Ammon's horn (tissue), 1 donor: ENCODE measurements at places on chromosomes 5 and 9.

- no peak for DNase-seq
Observed at GRCh38 chr9:76462126-76462525, 3.1 kb downstream of the GCNT1 start.

- no peak for DNase-seq
Observed at GRCh38 chr5:21776466-21776865, 1076.7 kb downstream of the CDH12 start.

DNA sequence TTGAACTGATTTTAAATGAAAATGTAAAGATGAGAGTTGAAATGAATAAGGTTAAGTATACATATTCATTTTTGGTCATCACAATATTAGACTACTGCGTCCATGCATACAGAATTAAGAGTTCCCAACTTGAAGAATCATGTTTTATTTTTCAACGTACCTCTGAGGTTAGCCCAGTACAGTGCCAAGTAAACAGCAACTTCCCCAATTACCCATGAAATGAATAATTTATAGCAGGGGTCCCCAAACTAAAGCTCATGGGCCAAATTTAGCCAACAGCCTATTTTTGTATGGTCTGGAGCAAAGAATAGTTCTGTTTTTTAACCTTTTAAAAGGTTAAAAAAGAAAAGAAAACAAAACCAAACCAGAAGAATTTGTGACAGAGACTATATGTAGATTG, 167.9 kb downstream of the CDC42SE2 start:
- no peak for DNase-seq

DNA sequence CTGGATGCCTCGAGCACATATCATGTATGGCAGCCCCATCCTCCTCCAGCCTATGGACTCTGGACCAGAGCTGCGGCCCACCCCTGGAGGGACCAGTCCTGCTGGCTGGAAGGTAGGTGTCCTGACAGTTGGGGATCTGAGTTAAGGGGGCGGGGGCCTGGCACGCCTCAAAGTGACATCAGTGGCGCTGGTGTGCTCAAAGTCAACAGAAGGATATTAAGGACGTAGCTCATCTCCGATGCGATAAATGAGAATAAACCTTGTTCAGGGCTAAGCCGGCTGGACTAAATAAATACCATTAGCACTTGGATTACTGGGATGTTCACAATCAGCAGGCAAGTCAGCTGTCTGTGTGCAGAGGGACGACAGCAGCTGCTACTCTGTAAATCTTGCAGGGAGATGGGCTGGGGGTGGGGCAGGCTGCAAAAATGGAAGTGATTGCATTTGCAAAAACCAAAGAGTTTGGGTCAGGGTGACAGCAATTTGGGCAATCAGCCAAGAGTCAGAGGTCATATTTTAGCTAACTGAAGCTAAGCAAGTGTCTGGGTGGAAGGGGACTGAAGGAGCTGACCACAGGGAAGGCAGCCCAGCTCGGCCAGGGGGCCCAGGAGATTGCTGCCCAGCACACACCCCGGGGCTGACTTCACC, 80.0 kb upstream of the LRRTM2 start:
- peak; percentile 71 for DNase-seq

- peak; percentile 40 for DNase-seq
Observed at GRCh38 chr5:122170620-122171019, 41.3 kb downstream of the ZNF474 start.

DNA sequence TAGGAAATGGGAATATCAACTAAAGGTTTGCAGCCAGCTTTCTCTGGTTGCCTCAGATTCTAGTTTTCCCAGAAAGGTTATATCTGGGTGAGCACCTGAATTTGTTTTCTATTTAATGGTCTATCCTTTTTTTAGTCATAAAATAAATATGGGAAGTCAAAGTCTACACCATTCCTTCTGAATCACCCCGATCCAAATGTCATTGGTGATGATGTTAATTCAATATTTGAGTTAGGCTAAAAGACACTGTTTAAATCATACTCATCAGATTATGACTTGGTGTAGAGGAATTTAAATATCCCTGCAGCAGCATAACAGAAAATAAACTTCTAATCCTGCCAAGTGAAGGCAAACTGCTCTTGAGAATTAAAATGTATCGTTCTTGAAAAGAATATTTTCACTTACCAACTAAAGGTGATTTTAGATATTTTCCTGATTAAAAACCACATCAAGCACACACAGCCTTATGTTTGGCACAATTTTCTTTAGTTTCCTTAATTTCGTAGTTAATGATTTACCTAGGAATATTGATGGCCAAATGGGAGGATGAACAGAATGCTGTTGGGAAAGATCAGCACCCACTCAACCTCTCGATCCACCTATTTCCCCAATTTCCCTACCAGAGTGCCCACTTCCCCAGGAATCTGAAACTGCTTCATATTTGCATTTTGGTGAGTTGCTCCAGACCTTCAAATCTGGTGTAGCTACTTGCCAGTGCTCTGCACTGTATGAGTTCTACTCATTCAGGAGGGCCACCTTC, 103.1 kb upstream of the TSLP start:
- no peak for DNase-seq

DNA sequence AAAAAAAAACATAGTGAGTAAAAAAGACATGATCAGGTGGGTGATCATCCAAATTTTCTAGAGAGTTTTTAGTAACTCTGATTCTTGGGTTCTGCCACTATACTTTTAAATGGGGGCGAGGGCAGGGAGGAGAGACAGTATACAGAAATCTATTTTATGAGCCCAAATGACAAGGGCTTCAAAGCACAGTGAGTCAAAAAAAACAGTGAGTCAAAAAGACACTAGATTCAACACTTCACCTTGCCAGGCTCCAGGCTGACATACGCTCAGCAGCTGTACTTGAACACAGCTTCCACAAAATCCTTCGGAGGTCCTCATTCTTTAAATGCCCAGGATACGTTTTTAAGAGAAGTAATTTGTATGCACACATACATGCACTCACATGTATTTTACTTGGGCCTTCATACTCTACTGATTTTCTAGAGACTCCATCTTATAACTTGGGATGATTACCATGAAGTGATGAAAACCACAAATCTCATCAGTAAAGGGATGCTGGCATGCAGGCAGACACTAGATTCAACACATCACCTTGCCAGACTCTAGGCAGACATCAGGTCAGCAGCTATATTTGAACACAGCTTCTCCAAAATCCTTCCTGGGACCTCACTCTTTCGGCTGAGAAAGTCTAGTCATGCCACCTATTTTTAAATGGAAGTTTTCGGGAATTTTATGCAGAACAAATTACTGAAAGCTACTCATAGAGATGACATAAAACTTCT, 28.8 kb downstream of the NR3C1 start:
- no peak for DNase-seq

DNA sequence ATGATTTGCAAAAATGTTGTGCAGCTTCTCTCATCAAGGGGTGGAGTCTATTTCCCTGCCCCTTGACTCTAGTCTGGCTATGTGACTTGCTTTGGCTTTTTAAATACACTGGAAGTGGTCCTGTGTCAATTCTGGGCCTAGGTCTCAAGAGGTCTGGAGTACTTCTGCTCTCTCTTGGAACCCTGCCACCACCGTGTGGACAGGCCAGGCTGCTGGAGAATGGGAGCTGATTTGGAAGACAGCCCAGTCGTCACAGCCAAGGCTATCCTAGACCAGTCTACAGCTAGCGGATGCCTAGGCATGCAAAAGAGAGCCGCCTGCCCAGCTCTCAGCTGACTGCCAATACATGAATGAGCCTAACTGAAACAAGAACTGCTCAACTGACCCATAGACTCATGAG, 56.7 kb upstream of the CLINT1 start:
- peak; percentile 93 for DNase-seq

GRCh38 chr9:133074111-133074651, 12.4 kb downstream of the CEL start:
- DNase-seq, result no peak

- no peak for DNase-seq
Observed at GRCh38 chr9:113519426-113520108, 56.0 kb downstream of the RGS3 start.

DNA sequence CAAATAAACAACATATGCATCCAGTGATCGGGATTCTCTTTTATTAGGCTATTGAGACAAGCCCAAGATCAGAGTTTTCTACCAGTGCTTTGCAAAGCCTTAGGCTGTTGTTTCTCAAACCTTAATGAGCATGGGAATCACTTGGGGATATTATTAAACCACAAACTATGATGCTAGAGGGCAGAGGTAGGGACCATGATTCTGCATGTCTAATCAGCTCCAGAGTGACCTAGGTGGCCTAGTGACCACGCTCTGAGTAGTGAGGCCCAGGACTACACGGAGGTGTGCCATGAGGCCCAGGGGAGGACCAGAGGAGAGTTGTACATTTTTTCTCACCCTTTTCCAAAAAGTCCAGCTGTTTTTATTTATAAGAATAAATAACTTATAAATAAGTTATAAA, 298.5 kb upstream of the TLE4 start:
- DNase-seq, result no peak

DNA sequence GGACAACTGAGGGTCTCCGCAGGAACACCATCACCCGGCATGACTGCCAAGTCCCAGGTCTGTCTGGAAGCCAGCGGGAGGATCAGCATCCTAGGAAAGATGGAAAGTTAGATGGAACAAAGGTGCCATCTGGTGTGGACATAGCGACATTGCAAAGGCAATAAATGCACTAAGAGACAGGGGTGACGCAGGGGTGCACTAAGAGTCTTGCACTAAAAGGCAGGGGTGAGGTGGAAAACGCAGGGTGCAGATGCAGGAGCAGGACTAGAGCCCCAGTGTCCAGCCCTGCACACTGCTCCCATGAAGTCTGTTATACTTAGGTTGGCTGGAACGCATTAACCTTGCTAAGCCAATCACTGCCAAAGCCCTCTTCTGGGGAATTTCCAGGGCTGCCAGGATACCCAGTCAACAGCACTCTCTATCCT, 15.5 kb downstream of the ATOX1 start:
- DNase-seq, result peak; percentile 83

DNA sequence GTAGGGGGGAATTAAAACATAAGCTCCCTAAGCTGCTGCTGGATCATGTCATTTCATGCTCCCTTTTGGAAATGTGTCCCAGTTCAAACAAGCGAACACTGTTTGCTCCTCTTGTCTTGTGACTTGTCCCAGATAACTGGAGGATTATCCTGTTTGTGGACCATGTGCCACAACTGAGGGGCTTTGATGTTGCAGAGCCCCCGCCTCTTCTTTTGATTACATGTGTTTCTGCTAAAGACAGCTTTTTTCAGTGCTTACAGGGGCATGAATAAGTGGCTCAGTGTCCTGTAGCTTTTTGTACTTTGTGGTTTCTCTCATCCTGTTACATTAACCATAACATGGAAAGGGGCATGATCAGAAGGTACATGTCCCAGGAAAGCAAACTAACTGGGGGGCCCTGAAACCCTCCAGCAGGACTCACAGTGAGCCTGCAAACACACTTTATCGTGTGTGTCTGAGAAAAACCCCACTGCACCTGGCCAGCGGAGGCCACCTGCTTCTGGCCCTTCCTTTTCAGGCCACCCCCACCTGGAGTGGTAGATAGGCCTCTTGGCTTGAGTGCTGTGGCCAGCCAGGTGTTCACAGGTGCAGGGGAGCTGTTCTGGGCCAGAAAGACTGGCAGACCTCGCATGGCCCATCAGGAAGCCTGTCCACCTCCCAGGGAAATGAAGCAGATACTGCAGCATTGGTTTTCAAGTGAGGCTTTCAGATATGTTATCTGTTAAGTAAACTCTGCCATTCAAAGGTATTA, 285.6 kb downstream of the FANCC start:
- peak; percentile 72 for DNase-seq

GRCh38 chr5:106113922-106114321, 1556.8 kb downstream of the EFNA5 start:
- DNase-seq, result no peak

DNA sequence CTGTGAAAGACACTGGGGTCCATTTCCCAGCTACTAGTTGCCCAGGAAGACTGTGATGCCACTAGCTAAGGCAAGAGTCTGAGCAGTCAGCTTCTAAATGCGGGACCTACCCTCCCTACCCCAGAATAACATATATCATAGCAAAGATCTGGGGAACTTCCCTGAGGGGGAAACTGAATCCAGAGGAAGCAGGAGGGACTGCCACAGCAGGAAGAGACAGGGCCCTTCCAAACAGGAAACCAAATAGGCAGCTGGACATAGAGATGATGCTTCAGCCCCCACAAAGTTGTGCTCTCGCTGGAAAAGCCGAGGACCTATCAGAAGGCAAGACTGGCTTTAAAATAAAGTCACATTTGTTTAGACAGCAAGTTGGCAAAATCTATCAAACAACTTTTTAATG, 51.1 kb downstream of the KLHL3 start:
- no peak for DNase-seq

- DNase-seq, result no peak
Observed at GRCh38 chr5:125160787-125161502, 414.5 kb upstream of the ZNF608 start.

DNA sequence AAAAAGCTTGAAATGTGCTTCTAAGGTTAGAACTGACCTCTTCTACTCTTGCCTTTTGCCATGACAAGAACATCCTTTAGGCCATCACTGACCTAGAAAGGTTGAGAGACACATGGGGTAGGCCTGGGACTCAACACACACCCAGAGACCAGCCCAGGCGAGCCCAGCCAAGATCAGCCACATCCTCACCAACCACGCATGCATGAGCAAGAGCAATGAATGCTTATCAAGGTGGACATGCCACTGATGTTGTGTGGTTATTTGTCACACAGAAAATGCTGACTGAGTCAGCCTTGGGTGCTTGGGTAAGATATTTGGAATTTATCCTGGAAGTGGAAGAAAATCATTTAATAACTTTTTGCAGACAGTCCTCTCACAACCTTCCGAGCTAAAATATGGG, 39.4 kb downstream of the SMIM23 start:
- no peak for DNase-seq

DNA sequence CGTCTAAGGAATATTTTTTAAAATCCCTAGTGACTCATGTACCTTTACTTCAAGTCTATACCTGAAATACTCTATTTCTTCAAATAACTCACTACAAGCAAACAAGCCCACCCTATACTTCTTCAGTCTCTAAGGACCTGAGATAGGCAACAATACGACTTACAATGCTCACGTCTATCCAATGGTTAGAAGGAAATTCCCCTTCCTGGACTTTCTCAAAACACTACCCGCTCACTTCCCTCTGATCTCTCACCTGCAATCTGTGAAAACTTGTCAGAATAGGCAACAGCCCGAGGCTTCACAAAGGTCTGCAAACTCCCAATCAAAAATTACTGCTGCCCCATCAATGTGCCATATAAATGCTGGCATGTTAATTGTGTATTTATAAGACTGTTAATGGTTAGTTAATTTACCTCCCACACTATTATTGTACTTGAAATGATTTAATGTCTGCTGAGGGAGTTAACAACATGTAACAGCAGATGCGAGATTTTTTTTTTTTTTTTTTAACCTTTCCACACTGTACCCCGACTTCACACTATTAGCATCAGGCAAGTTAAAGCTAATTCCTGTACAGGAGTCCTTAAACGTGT, 27.3 kb downstream of the MAPKAP1 start:
- no peak for DNase-seq
